NCI-H1930 (cell line): ENCODE measurements at places on chromosomes 13 and 19.

- DNase-seq, result no peak
Observed at GRCh38 chr13:113458253-113459065, 5.2 kb upstream of the ADPRHL1 start.

DNA sequence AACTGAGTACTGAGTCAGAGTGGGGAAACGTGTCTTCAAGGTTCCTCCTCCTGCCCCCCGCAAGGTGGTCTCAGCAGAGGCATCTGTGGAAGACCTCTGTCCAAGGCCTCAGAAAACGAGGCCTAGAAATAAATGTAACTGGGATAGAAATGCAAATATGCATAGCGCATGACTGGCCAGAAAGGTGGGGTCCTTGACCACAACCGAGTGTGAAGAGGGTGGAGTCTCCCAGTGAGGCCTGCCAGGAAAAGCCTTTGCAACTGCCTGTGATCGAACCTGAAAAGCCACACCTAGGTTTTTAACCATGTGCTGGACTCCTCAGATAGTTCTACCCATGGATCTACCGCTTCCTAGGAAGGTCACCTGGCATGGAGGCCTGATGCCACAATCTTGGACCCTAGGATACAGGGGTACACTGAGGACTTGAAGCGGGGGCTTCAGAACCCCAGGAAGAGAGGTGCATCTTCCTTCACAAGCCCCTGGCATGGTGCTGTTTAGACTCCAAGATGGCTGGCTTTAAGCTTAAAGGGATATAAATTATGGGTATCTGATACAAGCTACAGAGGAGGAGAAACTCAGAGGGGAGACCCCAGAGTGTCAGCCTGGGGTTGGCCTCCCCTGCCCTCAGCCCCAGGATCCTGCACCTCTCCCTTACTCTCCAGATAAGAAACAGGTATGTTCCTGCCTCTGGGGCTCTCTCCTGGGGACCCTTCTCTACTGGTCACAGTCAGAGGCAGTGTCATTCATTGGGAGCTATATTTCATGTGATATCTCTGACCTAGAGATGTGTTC is 18.3 kb upstream of the SIGLEC6 start:
- no peak for DNase-seq

GRCh38 chr13:97497400-97497799 is 63.4 kb downstream of the RAP2A start:
- no peak for DNase-seq

DNA sequence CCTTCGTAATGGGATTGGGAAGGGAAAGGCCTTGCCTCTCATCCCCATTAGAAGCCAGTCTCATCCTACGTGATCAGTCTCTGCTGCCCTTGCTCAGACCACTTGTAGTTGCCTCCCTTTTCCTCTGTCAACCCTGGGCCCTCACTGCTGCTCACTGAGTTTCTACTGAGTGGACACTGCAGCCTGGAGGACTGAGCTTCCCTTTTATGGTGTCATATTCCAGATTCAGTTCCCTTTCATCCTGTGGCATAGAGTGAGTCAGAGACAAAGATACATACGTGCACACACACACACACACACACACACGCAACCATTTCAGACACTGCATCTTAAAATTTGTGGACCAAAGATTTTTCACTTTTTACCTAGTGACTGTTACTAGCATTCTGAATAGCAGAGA is 56.6 kb downstream of the COG3 start:
- no peak for DNase-seq

DNA sequence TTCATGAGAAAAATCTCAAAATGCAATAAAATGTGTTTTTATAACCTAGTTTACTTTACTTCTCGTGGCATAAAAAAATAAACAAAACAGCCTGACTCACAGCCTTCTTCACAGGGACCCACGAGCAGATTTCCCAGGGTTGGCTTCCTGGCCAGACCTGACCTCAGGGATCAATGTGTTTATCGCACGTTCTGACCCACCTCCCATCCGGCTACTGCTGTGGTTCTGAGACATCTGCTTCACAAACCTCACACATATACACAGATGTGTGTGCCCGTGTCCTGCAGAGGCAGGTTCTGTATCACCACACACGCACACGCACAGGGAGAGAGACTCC is 118.3 kb downstream of the COL4A2 start:
- DNase-seq, result no peak

DNA sequence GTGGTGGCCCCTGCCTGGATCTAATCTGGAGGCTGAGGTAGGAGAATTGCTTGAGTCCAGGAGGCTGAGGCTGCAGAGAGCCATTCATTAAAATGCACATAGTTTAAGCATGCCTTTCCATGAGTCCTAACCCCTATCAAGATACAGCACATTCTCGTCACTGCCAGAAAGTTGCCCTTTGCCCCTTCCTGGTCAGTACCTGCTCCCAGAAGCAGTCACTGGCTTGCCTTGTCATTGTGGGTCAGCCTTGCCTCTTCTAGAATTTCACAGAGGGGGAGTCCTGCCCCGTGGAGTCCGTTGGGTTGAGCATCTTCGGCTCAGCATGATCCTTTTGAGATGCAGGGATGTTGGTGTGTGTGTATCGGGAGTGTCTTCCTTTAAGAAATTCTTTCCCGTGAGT is 10.8 kb downstream of the BICRA start:
- no peak for DNase-seq

DNA sequence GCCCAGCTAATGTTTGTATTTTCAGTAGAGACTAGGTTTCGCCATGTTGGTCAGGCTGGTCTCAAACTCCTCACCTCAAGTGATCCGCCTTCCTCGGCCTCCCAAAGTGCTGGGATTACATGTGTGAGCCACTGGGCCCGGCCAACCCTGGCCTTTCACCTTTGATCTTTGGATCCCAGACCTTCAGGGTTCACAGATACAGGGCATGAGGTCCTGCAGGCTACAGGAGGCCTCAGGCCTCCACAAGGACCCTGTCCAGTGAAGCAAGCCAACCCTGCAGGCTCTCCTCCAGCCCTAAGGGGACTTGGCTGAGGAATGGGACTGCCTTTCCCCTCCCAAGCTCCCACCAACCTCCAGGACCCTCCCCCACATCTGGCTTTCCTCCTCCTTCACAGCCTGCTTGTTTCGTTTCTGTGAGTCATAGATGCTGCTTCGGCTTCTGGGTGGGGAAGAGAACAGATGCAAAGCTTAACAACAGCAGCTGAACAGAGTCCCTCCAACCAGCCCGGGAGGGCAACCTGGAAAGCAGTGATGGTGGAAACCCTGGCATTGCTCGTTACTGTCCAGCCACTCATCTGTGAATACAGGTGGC is 11.8 kb downstream of the ARHGEF18 start:
- no peak for DNase-seq

DNA sequence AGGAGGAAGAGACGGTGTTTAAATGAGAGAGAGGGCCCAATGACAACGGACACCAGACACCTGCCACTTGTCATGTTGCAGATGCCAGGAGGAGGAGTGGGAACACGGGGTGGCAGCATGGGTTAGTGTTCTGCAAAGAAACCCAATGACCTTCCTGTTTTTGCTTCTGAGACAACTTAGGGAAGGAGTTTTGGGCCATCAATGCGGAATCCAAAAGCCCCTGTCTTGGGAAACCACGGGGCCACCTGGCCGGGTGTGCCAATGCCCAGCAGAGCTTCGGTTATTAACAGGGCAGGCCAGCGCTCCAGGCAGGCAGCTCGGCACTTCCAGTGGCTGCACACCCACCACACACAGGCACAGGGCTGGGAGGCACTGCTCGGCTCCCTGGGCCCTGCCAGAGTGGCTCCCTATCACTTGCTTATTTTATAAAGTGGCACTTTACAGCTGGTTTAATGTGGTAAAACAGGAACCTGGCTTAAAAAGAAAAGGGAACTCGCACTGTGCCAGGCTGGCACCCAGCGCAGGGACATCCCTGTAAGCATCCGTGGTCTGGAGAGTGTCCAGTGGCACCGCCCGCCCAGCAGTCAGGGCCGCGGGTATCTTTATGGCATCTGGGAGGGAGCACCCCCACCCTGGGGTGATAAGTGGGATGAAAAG is 19.1 kb downstream of the ELL start:
- DNase-seq, result no peak

DNA sequence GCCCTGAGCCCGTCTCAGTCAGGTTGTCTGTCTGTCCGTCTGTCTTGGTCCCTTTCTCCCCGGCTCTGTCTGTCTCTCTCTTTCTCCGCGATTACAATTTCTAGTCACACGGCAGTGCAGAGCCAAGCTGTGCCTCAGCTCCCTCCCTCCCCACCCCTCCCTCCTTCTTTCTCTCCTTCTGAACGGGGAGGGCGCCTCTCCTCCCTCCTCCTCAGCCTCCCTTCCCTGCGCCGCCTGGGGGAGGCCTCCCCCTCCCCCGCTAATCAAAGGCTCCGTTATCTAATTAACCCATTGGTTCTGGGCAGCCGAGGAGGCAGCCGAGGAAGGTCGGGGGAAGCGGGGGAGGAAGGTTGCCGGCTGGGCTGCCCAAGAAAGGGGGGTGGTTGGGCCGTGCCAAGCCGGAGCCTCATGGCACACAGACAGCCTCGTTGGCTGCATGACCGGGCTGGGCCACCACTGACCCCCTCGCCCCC is 16.5 kb downstream of the LRRC4B start:
- no peak for DNase-seq

GRCh38 chr19:42555317-42555716 is 27.0 kb upstream of the CEACAM1 start:
- DNase-seq, result no peak

DNA sequence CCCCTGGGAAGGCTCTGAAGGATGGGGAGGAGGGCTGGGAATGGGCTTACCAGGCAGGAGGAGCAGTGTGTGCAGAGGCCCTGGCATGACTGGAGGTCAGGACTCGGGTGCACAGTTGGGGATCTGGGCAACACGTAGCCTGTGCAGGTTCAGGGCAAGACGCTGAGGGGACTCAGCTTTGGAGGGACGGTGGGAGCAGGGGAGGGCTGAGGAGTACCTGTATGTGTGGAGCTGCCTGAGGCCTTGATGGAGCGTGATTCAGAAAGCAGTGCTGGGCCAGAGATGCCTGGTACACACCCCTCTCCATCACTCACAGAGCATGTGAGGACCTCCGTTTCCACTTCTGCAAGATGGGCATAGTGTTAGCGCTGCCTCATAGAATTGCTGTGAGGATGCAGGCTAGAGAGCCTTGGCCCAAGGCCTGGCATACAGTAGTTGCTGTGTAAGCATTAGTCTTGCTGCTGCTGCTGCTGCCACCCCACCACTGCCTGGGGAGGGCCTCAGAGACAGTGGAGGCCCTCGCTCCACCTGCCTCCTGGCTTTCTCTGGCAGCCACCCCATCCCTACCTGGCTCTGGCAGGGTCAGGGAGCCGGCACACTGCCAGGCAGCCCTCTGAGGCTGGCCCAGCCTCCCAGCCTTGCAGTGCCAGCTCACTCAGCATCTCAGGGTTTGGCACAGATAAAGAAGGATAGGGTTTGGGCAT is 2.4 kb downstream of the PAK4 start:
- DNase-seq, result no peak

- no peak for DNase-seq
Observed at GRCh38 chr13:50444726-50445125, 398.8 kb downstream of the DLEU7 start.
